MCF 10A (cell line): ENCODE measurements at places on chromosomes 6 and 20. TPM values are rescaled to one million over a fixed set of nuclear protein-coding genes. Genes with fewer than 3 reads are reported as not detected.

DNA sequence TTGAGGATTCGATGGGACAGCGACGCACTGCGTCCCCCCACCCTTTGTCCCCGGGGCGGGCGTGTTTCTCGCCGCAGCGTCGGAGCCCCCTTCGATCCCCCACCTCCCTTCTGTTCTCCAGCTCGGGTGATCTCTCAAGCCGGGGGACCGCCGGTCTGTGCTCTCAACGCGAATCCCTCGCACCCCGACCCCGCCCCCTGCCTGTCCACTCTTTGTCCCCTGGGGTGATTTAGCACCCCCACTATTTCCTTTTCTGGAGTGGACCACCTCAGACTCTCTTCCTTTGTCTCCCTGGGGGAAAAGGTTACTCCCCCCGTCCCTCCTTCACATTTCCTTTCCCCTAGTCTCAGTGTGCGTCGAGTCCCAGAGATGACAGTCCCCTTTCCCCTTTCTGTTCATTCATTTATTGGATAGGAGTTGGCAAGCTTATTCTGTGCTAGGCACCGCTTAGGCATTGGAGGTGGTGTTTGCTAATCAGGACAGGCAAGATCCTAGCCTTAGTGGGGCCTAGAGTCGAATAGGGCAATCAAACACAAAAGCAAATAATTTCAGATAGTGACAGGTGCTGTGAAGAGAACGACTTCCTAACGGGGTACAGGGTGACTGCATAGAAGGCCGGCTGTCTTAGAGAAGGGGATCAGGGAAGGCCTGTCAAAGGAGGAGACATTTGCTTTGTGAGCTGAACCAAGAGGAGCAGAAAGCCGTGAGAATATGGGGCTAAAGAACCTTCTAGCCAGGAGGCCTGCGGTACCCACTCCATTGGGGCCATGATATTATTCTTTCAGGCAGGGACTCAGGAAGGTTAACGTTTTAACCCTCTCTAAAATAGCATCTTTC is 741 bp downstream of the PTPN1 start:
- DNase-seq, result no peak

GRCh38 chr20:53279735-53280134 is 307.6 kb downstream of the TSHZ2 start:
- DNase-seq, result no peak

DNA sequence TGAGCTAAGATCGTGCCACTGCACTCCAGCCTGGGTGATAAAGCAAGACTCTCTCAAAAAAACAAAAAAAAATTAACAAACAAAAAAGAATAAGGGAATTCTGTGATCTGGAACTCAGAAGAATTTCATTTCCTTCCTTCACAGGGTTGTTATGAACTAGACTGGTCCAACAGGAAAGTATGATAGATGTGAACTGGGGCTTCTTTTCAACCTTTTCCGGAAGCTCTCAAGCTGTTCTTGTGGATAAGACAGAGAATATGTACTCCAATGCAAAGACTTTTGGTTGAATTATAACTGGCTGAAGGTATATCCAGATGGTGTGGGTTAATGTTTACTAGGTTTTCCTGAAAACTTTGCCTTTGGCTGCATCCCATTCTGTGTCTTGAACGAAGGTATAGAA is 5.3 kb downstream of the RNF8 start:
- no peak for DNase-seq

GRCh38 chr20:46731770-46732169 is 22.3 kb downstream of the SLC2A10 start:
- no peak for DNase-seq

GRCh38 chr20:4924032-4924431 is 77.3 kb downstream of the SLC23A2 start:
- DNase-seq, result no peak

- DNase-seq, result no peak
These were observed 352.5 kb downstream of the MAFB start for GRCh38 chr20:40336533-40336932.

GRCh38 chr20:63519668-63520503 is 679 bp upstream of the PPDPF start:
- peak; percentile 30 for DNase-seq

GRCh38 chr6:119738425-119738824 is 388.9 kb upstream of the MAN1A1 start:
- no peak for DNase-seq

GRCh38 chr20:19603376-19603750 is 154.7 kb upstream of the RIN2 start:
- DNase-seq, result no peak

DNA sequence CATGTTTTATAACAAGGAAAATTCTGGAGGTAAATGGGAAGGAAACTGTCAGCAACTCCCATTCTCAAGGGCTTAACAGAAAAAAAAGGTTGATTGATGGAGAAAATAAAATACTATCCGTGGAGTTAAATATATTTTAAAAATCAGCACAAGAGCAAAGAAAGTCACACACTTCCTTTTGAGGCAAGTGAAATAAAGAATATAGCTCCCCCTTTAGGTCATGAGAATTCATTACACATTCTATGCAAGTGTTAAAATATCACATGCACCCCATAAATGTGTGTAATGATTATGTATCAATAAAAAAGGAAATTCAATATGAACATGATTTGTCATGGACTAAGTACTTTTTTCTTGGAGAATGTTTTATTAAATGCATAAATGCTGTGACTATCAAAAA is 349.2 kb downstream of the TPBG start:
- DNase-seq, result peak; percentile 13

- no peak for DNase-seq
These were observed 110.8 kb upstream of the GPR6 start for GRCh38 chr6:109867009-109867969.

GRCh38 chr6:37637562-37638413 is 59.9 kb downstream of the MDGA1 start:
- DNase-seq, result no peak

- no peak for DNase-seq
These were observed 41.8 kb downstream of the RPRD1B start for GRCh38 chr20:38075161-38075998.

GRCh38 chr6:14458669-14459266 is 341.2 kb downstream of the CD83 start:
- DNase-seq, result peak; percentile 79

DNA sequence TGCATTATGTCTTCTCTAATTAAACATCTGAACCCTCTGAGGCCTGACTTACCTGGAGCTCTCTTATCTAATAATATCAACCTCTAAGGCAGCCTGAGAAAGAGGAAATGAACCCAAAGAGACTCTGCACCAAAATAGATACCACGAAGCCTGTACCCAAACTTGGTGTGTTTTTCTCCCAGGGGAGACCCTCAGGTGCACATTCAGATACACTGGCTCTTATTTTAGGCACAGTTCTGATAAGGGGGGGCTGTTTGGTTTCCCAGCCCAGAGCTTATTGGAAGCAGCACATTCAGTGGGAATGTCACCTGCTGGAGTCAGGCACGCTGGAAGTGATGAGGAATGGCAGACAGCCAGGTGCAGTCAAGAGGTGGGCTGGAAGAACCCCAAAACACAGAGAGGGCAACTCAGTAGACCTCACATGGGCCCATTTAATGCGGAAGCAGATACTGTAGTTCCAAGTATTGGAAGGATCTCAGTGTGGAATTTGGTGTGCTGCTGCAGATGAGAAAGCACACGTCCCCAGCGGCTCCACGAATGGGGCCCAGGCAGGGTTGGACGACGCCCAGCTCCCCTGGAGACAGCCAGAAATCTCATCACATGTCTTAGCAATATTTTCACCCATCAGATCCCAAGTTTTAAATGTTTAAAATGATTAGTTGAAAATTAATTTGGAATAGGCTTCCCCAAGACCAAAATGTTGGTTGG is 9.7 kb upstream of the CCR6 start:
- no peak for DNase-seq

DNA sequence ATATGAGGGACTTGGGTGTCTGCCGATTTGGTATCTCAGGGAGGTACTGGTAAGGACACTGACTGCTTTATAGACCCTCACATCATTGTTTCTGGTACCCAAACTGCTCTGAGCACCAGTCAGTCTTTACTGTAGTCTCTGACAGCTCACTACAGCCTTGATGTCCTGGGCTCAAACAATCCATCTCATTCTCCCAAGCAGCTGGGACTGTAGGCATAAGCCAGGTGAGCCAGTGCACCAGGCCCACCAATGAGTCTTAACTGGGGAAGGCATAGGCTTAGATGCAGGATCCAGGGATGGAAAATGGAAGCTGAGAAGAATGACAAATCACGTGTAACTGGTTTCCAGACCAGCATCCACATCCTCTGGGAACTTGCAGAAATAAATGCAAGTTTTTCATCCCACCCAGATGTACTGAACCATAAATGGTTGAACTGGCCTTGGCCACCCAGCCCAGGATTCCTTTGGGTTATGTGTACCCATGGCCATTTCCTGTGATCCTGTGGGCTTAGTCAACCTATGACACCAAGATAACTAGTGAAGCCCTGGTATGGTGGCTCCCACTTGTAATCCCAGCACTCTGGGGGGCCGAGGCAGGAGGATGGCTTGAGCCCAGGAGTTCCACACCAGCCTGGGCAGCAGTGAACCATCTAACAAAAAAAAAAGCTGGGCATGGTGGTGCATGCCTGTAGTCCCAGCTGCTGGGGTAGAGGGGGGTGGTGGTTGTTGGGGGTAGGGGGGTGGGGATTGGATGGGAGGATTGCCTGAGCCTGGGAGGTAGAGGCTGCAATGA is 5.8 kb downstream of the TUBB start:
- DNase-seq, result no peak

- DNase-seq, result peak; percentile 77
These were observed 101.5 kb upstream of the ISM1 start for GRCh38 chr20:13119583-13119982.

GRCh38 chr6:153167907-153168306 is 36.8 kb upstream of the RGS17 start:
- DNase-seq, result no peak

GRCh38 chr6:50966532-50966931 is 147.9 kb downstream of the TFAP2B start:
- no peak for DNase-seq

- DNase-seq, result no peak
These were observed 478.6 kb upstream of the JARID2 start for GRCh38 chr6:14767226-14767625.

GRCh38 chr6:132749111-132749510 is 8.6 kb downstream of the VNN2 start:
- peak; percentile 53 for DNase-seq

The MBOAT1 gene
- 6.3 and 9.3 TPM in 2 replicates for total RNA-seq

The TMEM242 gene
- total RNA-seq, result 9.4 and 10.1 TPM in 2 replicates

The ADGRF1 gene
- total RNA-seq, result 1.3 and 3.5 TPM in 2 replicates

The MRAP2 gene
- 0.15 and 0.33 TPM in 2 replicates for total RNA-seq

The PLAGL1 gene
- 46.4 and 52.1 TPM in 2 replicates for total RNA-seq

The RNF144B gene
- 40.6 and 57.9 TPM in 2 replicates for total RNA-seq

The SLPI gene
- total RNA-seq, result 273 and 284 TPM in 2 replicates

The NFATC2 gene
- total RNA-seq, result 0.07 and 0.12 TPM in 2 replicates

The KCNK17 gene
- not detected in 2 replicates for total RNA-seq

The ESF1 gene
- 17.4 and 21.2 TPM in 2 replicates for total RNA-seq

The CRISP3 gene
- not detected in 2 replicates for total RNA-seq

The PMEPA1 gene
- 60.6 and 68.5 TPM in 2 replicates for total RNA-seq

The LY6G6F gene
- total RNA-seq, result not detected in 2 replicates

The PRL gene
- not detected in 2 replicates for total RNA-seq

The EEF1A2 gene
- total RNA-seq, result 3.3 and 9.9 TPM in 2 replicates

The TBC1D32 gene
- 10.2 and 11.0 TPM in 2 replicates for total RNA-seq

The SUPT3H gene
- total RNA-seq, result 12.7 and 14.4 TPM in 2 replicates
